Activated T-cell treated with anti-CD3 and anti-CD28 coated beads, Interleukin-2, amount 50 U/mL, for 24 hours (primary cell): ENCODE measurements at places on chromosomes 16 and 17.

DNA sequence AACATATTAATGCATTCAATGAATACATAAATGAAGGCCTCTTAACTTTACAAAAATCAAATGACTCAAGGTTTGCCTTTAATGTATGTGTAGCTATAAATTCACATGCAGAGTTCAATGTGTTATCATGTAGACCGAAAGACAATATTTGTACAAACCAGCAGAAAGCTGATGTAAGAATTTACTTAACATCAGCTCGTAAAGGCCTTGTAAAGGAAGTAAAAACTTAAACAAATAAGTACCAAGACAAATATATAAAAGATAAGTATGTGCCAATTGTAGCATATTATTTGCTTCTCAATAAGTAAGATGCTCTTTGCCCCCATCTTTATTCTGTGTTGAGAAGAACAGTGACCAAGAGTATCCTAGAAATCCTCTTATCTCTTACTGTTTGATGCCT lies 105.7 kb downstream of the SYCE1L start:
- no peak for DNase-seq

- DNase-seq, result no peak
Observed at GRCh38 chr17:77501751-77502625, 361.2 kb downstream of the SEC14L1 start.

GRCh38 chr17:45040459-45040858 lies 11.0 kb downstream of the DCAKD start:
- DNase-seq, result no peak

GRCh38 chr16:68718590-68718989 lies 18.5 kb upstream of the CDH1 start:
- no peak for DNase-seq

DNA sequence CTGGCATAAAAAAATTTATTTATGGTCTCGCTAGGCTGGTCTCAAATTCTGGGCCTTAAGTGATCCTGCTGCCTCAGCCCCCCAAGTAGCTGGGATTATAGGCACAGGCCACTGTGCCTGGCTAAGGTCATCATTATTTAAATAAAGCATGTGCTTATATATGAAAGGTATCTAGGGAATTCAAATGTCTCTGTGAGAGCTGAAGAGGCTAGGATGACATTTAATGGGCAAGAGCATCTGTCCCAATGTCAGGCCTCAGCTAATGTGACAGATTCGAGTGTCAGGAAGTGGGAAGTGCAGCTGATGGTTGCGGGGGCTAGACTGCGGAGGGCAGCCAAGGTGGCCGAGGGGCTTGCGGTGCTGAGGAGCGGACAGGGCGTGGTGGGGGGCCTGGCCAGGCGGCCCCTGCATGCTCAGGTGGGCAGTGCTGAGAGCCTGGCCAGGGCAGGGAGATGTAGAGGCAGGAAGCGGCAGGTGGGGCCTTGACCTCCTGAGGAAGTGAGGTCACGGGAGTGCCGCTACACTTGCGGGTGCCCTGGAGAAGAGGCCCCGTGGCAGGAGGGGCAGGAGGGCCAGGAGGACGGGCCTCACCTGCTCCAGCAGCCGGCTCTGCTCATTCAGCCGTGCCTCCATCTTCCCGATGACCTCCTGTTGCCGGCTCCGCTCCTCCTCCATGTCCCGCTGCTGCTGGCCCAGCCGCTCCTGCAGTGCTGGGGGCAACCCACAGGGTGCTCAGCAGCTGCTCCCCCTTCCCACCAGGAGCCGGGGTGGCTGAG lies 12.6 kb upstream of the MRPL38 start:
- DNase-seq, result no peak

DNA sequence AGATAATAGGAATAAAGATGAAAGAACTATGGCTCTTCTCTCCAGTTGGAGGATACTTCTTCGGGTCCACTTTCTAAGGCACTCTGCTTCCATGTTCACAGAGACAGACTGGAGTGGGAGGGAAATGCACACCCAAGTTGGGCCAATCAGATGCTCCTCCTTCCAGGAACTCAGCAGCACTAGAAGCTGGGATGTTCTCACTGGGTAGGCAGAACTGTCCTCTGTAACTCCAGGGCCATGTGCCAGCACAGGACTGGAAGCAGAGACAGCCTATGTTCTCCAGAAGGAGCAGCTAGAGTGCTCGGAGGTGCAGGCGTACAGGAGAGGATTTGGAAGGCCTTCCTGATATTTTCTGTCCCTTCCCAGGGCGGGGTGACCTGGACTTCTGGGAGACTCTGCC lies 49.9 kb upstream of the SREBF1 start:
- no peak for DNase-seq

DNA sequence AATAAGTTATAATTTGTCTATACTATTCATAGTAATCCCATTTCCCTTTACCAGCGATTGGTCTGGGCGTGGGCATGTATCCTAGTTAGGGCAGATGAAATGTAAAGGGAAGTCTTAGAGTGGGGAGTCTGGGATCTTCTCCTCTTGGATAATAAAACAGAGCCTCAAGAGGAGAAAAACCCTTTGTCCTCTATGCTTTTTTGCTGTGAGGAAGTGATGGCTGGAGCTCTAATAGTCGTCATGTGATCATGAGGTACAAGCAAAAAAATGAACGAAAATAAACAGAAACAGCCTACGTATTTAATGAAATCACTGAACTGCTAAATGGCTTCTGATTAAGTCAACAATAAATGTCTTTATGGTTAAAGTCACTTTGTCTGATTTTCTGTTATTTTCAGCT lies 26.8 kb downstream of the EFCAB5 start:
- no peak for DNase-seq

- peak; percentile 78 for DNase-seq
Observed at GRCh38 chr17:30363715-30364202, 15.0 kb upstream of the CPD start.

- no peak for DNase-seq
Observed at GRCh38 chr16:12500771-12501170, 302.9 kb downstream of the CPPED1 start.
